NCI-H748 treated with DMSO at 0.1 percent for 48 hours (cell line): ENCODE measurements at places on chromosomes 2 and 18.

DNA sequence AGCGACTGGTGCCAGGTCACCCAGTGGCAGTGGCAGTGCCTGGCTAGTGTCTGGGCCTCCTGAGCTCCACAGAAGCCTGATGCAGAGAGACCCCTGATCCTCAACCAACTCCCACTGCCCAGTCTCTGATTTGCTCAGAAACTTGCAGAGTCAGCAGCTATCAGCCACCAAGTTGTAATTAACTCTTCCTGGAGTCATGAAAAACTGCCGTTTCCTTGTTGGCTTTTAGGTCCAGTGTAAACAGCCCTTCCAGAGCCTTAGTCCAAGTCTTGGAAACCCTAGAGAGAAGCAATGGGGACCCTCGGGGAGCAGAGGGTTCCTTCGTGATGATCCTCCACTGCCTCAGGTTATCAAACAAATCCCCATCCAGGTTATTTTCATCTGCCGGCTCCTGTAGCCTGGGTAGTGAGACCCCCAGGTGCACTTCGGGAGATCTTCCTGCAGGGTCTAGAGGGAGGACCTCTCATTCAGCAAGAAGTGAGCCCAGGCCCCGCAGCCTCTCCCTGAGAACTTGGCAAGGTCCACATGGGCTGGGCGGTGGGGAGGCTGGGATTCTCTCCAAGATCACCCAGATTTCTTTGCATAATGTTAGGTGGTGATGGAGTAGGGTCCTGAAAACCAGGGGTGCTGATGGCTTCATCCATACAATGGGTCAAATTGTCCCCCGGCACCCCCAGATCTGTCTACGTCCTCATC is 137.7 kb upstream of the HDAC4 start:
- DNase-seq, result no peak

DNA sequence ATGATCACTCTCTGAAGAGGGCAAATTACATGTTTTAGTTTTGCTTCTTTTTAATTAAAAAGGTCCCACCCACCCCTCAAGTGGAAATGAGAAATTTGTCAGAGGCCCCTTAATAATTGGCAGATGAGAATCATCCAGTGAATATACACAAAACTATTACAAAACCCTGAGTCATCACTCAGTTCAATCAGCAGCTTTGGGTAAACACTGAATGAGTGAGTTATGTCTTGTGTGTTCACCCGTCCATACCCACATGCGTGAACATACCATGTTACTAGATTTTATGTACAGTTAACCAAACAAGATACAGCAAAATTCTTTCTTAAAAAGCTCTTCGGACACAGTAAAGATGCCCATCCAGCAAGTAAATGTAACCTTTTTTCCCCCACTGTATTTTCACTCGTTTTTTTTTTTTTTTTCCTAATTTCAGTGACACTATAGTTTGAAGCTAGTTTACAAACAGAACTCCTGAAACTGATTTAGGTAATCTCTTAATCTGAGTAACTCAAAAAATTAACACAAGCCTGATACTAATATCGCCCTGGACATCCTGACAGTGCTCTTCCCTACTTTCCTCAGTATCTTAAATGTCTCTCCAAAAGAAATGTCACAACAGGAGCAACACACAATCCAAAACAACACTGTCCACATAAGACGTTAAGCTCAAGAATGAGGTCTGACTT is 1.4 kb downstream of the PSME4 start:
- DNase-seq, result peak; percentile 30

GRCh38 chr2:120345608-120346007 is 328 bp upstream of the INHBB start:
- DNase-seq, result no peak

GRCh38 chr2:46847185-46847710 is 68.4 kb downstream of the MCFD2 start:
- no peak for DNase-seq

GRCh38 chr18:74084184-74084855 is 63.3 kb downstream of the FBXO15 start:
- no peak for DNase-seq

GRCh38 chr18:50096766-50097435 is 98.0 kb downstream of the MYO5B start:
- DNase-seq, result no peak

GRCh38 chr18:24860978-24861680 is 400.7 kb downstream of the HRH4 start:
- DNase-seq, result no peak

GRCh38 chr2:241074065-241074818 is 27.8 kb downstream of the MTERF4 start:
- no peak for DNase-seq

GRCh38 chr2:236512902-236513435 is 56.7 kb upstream of the ACKR3 start:
- DNase-seq, result peak; percentile 20
